ENCODE measurements at places on chromosomes 1 and 21. TPM values are rescaled to one million over a fixed set of nuclear protein-coding genes. Genes with fewer than 3 reads are reported as not detected.
A peak's percentile ranks its signal among the peaks of the same experiment; 100 is the strongest.

Gene REN
- not detected for total RNA-seq

Gene RIPK4
- not detected for total RNA-seq

Gene ATXN7L2
- 11.1 TPM for total RNA-seq

Gene DNAJC28
- total RNA-seq = 0.53 TPM

Gene LCE3E
- not detected for total RNA-seq

Gene RPAP2
- 37.1 TPM for total RNA-seq

Gene ERG
- not detected for total RNA-seq

Gene UBE2U
- total RNA-seq = not detected

Gene SYTL1
- total RNA-seq = 60.7 TPM

Gene FAAH
- 3.9 TPM for total RNA-seq

- H3K27me3 ChIP-seq = no peaks in the 10 kb centered on the region
- peaks cover 11% of the 10 kb centered on the region for H3K36me3 ChIP-seq
- DNase-seq = no peak
- H3K4me3 ChIP-seq = no peak overlapping the region
- no peak overlapping the region for H3K27ac ChIP-seq
Measured at GRCh38 chr1:162536511-162536910, 25.0 kb upstream of the UAP1 start.

DNA sequence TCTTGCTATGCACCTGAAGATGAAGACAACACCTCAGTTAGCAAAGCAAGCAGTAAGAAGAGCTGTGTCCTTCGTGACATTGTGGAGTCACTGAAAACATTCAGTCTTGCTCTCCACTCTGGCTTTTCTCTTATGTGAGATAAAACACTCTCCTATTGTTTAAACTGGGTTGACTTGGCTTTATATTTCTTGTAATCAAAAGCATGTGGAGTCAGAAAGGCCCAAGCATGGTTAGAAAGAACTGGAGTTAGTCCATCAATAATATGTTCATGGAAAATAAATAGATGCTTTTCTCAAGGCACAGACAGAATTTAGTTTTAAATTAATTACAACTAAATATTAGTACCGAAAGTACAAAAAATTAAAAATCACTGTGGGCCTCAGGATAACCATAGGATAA, 61.7 kb downstream of the UBE2U start:
- no peak overlapping the region for H3K4me3 ChIP-seq
- DNase-seq = no peak
- peaks cover 41% of the 10 kb centered on the region for H3K27me3 ChIP-seq
- no peaks in the 10 kb centered on the region for H3K4me1 ChIP-seq
- H3K36me3 ChIP-seq = no peaks in the 10 kb centered on the region

GRCh38 chr1:36515315-36516138, 32.8 kb upstream of the CSF3R start:
- H3K27me3 ChIP-seq = no peaks in the 10 kb centered on the region
- no peak for DNase-seq
- H3K4me1 ChIP-seq = peaks cover 15% of the 10 kb centered on the region
- H3K36me3 ChIP-seq = no peaks in the 10 kb centered on the region

- H3K27me3 ChIP-seq = peaks cover 6% of the 10 kb centered on the region
- no peak overlapping the region for H3K4me3 ChIP-seq
- no peaks in the 10 kb centered on the region for H3K4me1 ChIP-seq
- no peak for DNase-seq
Measured at GRCh38 chr1:87765681-87766070, 437.0 kb downstream of the LMO4 start.

DNA sequence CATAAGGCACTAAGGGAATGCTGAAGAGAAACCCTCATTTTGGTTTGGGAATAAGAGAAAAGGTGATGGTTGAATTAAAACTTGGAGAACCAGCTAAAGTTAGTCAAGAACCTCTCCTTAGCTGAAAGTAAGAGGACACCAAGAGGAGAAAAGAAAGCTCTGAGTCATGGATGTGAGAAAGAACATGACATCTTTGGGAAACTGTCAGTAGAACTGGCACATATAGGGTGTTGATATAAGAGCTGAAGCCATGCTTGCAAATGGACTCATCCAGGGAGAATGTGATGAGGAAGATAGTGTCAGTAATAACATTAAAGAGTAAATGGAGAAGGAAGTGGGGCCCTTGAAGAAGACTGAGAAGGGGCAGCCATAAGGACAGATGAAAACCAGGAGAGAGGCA, 54.3 kb downstream of the LRRC8C start:
- peaks cover 57% of the 10 kb centered on the region for H3K4me1 ChIP-seq
- DNase-seq = no peak
- H3K27ac ChIP-seq = peak overlapping the region; percentile 33
- H3K36me3 ChIP-seq = peaks cover 75% of the 10 kb centered on the region
- no peaks in the 10 kb centered on the region for H3K27me3 ChIP-seq

DNA sequence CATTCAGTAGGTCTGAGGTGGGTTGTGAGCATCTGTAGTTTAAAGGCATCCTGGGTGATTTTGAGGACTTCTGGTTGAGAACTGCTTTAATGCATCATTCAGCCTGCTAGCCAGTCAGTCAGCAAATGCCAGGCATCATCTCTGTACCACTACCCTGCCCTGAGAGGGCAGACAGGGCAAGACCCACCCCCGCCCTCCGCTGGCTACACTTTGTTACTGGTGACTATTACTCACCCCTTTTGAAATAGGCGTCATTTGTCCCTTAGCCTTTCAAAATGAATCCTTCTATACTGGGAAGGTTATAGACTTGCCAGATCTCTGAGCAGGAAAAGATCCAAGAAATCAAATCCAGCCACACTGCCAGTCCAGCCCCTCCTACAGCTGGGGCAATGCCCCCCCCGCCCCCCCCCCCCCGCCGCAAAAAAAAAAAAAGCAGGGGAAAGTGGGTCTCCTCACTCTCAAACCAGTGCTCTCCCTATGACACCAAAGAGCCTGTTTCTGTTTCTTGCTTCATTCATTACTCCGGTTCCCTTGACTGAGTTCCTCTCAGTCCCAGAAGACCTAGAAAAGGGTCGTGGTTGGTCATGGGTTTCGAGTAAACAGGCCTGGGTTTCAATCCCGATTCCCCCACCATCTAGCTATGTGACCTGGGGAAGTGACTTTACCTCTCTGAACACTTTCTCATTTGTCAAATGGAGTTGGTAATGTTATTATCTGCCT, 4.4 kb downstream of the SELENON start:
- no peaks in the 10 kb centered on the region for H3K36me3 ChIP-seq
- peaks cover 29% of the 10 kb centered on the region for H3K27me3 ChIP-seq
- H3K4me3 ChIP-seq = no peak overlapping the region
- no peak for DNase-seq

- no peak overlapping the region for H3K27ac ChIP-seq
- DNase-seq = no peak
- no peaks in the 10 kb centered on the region for H3K4me1 ChIP-seq
- H3K27me3 ChIP-seq = peaks cover 46% of the 10 kb centered on the region
Measured at GRCh38 chr1:20278692-20279130, 12.0 kb upstream of the VWA5B1 start.

GRCh38 chr1:167263819-167264464, 43.3 kb downstream of the POU2F1 start:
- H3K27me3 ChIP-seq = no peaks in the 10 kb centered on the region
- peaks cover 20% of the 10 kb centered on the region for H3K4me1 ChIP-seq
- H3K36me3 ChIP-seq = peaks cover 3% of the 10 kb centered on the region
- DNase-seq = no peak
- H3K27ac ChIP-seq = no peak overlapping the region

DNA sequence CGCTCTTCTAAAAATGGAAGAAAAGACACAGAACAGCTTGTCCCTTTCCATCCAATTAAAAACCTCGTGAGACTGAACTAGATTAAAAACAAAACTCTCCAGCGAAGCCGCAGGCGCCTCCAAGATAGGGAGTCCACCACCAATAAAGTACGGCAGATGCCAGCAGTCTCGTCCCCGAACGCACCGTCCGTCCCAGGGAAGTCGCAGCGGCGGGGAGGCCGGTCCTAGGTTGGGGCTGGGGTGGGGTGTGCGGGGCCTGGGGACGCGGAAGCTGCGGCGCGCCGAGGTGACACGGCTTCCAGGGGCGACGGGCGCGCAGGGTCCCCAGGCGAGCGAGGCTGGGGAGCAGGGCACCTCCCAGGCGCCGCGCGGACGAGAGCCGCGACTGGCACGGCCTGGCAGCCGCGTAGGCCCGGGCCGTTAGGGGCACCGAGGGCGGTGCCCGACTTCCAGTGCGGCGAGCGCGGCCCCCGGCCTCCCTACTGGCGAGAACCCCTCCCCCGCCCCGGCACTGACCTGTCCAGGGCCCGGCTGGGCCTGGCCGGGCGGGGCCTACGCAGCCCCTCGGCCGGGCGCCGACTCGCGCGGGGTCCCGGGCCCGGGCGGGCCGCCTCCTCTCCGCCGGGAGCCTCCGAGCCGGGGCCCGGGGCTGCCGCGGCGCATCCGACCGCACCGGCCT, 28.3 kb upstream of the A3GALT2 start:
- peak overlapping the region; percentile 89 for H3K27ac ChIP-seq
- no peaks in the 10 kb centered on the region for H3K27me3 ChIP-seq
- H3K36me3 ChIP-seq = peaks cover 14% of the 10 kb centered on the region
- peaks cover 44% of the 10 kb centered on the region for H3K4me1 ChIP-seq

DNA sequence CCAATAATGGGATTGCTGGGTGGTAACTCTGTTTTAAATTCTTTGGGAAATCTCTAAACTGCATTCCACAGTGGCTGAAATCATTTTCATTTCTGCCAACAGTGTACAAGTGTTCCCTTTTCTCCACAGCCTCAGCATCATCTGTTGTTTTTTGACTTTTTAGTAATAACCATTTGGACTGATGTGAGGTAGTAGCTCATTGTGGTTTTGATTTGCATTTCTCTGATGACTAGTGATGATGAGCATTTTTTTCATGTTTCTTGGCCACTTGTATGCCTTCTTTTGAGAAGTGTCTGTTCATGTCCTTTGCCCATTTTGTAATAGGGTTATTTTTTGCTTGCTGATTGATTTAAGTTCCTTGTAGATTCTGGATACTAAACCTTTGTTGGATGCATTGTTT, 131.9 kb upstream of the B3GALT2 start:
- no peak for DNase-seq
- H3K36me3 ChIP-seq = peaks cover 2% of the 10 kb centered on the region
- no peak overlapping the region for H3K4me3 ChIP-seq
- no peaks in the 10 kb centered on the region for H3K27me3 ChIP-seq
- H3K27ac ChIP-seq = no peak overlapping the region

- H3K4me3 ChIP-seq = no peak overlapping the region
- DNase-seq = peak; percentile 52
- H3K27ac ChIP-seq = no peak overlapping the region
- H3K4me1 ChIP-seq = peaks cover 2% of the 10 kb centered on the region
- no peaks in the 10 kb centered on the region for H3K36me3 ChIP-seq
Measured at GRCh38 chr1:48227165-48228013, 4.9 kb downstream of the SLC5A9 start.

- peaks cover 1% of the 10 kb centered on the region for H3K36me3 ChIP-seq
- H3K4me3 ChIP-seq = no peak overlapping the region
- DNase-seq = no peak
- no peak overlapping the region for H3K27ac ChIP-seq
- H3K27me3 ChIP-seq = peaks cover 5% of the 10 kb centered on the region
Measured at GRCh38 chr1:25758466-25759070, 41.4 kb upstream of the SELENON start.

DNA sequence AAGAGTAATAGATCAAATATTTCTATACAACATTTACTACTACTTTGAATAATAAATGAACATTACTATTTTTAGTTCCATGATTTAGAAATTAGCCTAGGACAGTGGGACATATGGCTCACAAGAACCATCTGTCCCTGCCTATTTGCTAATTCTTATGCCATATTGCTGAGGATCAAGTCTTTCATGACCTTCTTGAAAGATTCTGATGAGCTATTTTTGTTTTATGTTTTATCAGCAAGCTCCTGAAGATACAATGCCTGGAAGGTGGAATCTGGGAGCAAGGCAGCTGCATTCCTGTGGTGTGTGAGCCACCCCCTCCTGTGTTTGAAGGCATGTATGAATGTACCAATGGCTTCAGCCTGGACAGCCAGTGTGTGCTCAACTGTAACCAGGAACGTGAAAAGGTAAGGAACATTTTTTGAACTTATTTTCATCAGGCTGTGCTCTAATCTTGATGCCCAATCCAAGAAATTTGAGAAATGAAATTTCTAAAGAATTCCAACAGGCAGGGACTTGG, 326.7 kb downstream of the PAPPA2 start:
- H3K4me1 ChIP-seq = no peaks in the 10 kb centered on the region
- H3K4me3 ChIP-seq = no peak overlapping the region
- DNase-seq = no peak

DNA sequence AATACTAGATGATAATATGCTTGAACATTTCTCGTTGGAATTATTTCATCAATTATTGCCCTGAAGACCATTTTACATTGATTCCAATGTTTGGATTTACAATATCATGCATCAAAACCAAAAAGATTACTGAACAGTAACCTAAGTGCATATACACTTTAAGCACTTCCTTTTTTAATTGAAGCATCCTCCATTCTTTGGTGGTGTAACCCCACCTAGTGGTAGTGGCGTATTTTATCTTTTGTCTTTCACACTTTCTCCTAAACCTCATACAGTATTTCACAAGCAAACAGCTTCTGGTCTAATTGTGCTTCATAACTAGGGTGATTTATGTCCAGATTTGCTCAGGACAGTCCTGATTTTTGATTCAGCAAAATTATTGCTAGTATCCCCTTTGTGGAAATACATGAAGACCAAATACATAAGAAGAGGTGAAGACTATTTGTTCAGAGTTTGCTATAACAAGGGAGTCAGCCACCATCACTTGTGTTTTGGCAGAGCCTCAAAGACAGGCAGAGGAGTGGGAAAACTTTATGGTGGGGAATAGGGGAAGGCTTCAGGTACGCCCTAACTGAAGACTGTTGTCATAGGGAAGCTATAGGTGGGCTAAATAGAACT, 3.4 kb upstream of the NVL start:
- H3K4me1 ChIP-seq = peaks cover 42% of the 10 kb centered on the region
- H3K36me3 ChIP-seq = no peaks in the 10 kb centered on the region
- no peaks in the 10 kb centered on the region for H3K27me3 ChIP-seq
- H3K27ac ChIP-seq = peak overlapping the region; percentile 87

GRCh38 chr1:19133360-19133759, 76.7 kb downstream of the UBR4 start:
- H3K4me3 ChIP-seq = no peak overlapping the region
- no peak for DNase-seq
- H3K27ac ChIP-seq = no peak overlapping the region
- peaks cover 81% of the 10 kb centered on the region for H3K36me3 ChIP-seq
- no peaks in the 10 kb centered on the region for H3K27me3 ChIP-seq

- no peak overlapping the region for H3K4me3 ChIP-seq
- peaks cover 12% of the 10 kb centered on the region for H3K27me3 ChIP-seq
- no peak overlapping the region for H3K27ac ChIP-seq
- H3K36me3 ChIP-seq = no peaks in the 10 kb centered on the region
- no peak for DNase-seq
Measured at GRCh38 chr1:7322912-7323311, 448.2 kb upstream of the VAMP3 start.

- no peak for DNase-seq
- H3K4me1 ChIP-seq = peaks cover 12% of the 10 kb centered on the region
- no peaks in the 10 kb centered on the region for H3K27me3 ChIP-seq
- H3K36me3 ChIP-seq = peaks cover 31% of the 10 kb centered on the region
- no peak overlapping the region for H3K27ac ChIP-seq
Measured at GRCh38 chr1:235767795-235768194, 98.9 kb downstream of the LYST start.

All from activated CD8-positive, alpha-beta memory T cell treated with anti-CD3 and anti-CD28 coated beads, Interleukin-2, amount 10 ng/mL, durations not matched to agents 7 days and 5 days (primary cell).